ENCODE measurements at places on chromosomes 1 and 21. TPM values are rescaled to one million over a fixed set of nuclear protein-coding genes. Genes with fewer than 3 reads are reported as not detected.

- no peak for DNase-seq
Measured at GRCh38 chr1:233635765-233636502, 22.0 kb downstream of the KCNK1 start.

GRCh38 chr1:81574408-81574807 is 226.3 kb upstream of the ADGRL2 start:
- DNase-seq = no peak

DNA sequence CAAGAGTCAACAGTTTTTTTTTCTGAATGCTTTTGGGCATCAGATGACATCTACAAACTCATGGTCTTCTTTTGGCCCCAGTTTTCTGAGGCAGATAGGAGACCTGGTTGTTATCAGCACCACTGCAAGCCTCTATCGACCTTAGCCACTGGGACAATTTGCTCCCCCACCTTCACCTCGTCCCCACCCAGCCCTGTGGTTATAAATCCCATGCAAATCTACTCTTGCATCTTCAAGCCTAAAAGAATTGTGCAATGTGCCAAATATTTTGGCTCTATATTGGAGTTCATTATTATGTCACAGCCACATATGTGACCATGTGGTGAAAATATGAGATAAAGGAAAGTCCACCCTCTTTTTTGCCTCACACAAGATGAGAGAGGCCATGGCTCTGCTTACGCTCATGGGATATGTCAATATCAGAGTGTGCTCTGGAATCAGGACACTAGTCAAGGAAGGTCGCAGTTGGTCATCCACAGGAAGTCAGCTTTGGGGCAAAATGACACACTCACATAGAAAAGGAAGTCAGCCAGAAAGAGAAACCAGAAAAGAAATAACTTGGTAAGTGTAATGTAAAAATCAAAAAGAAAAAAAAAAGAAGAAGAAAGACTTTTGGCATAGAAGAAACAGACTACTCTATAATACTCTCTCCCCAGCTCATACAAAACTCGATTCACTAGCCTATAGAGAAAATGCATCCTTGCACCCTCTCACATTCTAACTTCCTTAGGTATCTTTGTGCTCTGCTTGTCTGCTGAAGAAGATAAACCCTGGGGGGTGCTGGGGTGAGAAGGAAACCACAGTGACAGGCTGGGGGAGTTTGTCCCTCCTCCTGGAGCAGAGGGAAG is 21.2 kb downstream of the SLC30A10 start:
- DNase-seq = no peak

DNA sequence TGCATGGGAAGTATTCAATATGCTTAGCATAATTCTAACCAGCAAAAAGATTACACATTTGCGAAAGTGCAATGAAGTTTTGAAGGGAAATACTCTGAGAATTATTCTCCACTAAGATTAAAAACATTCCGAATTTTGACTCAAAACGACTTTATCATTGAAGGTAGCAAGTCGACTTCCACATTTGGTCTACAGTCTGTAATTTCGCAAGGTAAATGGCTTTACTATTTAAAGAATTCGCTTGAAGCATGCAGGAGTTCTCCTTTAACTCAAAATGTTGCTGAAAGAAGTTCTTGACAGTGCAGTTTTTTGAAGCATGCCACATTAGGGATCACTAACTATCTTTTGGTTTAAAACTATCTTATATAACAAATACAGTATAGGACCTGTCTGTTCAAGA is 161.0 kb upstream of the HP1BP3 start:
- DNase-seq = no peak

DNA sequence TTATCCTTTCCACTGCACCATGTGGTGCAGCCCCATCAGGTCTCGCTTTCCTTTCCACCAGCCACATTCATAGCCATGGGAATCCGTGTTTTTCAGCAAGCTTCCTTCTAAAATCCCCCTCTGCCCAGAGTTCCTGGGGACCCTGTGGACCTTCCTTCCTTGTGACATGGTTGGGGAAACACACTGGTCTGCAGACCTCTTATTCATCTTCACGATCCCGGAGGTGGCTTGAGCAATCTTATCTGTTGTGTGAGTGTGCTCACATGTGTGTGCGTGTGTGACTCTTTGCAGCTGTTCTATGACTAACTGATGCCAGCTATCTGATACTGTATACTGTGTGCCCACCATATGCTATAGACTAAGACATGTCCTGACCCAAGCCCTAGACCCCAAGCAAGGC is 15.6 kb upstream of the IL10 start:
- DNase-seq = no peak

DNA sequence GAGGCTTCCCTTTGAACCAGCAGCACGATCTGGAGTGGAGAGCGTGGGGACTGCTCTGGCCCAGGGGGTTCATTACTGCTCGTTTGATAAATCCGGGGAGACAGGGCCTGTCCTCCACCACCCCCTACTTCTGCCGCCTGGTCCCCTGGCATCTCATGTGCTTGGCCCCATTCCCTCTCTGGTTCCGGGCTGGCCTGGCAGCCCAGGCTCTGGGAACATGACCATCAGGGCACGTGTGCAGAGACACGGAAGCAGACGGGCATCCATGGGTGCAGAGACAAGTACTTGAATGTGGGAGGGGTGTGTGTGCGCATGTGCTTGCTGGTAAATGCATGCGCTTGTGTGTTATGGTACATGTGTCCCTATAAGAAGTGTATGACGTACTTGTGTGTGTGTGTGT is 75.5 kb downstream of the KIRREL1 start:
- no peak for DNase-seq

GRCh38 chr1:45493116-45493697 is 2.2 kb upstream of the TESK2 start:
- DNase-seq = peak; percentile 61

- no peak for DNase-seq
Measured at GRCh38 chr1:170680428-170680827, 16.5 kb downstream of the PRRX1 start.

DNA sequence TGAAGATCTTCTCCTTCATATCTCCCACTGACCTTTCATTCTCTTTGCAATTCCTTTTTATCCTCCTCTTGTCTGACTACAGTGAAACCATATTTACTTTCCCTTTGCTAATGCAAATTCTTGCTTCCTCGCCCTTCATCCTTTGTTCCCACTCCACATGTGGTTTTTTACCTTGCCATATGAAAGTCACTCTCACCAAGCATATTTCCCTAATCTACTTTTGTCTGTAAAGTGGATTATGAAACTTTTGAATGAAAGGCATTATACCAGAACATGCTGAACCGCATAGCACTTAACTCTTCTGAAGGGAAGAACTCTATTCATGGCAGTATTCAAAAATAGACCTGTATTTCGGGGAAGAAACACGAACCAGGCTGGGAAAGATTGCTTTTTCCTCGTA is 8.0 kb upstream of the TMPRSS15 start:
- DNase-seq = no peak

The CD5L gene
- 2.1 TPM for polyA plus RNA-seq

The ADAM15 gene
- polyA plus RNA-seq = 305 TPM

The LMX1A gene
- polyA plus RNA-seq = 0.04 TPM

The S100A1 gene
- polyA plus RNA-seq = 2,765 TPM
